ENCODE measurements at places on chromosomes 3 and 15. TPM values are rescaled to one million over a fixed set of nuclear protein-coding genes. Genes with fewer than 3 reads are reported as not detected.

DNA sequence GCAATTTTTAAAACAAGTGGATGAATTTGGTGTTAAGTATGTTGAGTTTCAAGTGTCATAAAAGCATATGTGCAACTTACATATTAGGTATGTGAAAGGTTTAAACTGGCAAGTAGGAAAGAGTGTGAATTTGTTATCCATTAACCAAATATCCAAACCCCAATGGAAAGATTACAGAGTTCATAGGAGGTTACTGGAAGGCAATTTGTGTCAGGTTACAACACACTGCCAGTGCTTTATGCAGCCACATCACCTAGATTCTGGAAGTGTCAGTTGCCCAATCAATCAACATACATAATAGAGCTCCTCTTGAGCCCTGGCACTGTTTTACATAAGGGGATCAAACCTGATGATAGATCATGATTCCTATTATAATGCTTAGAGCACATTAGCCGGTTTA lies 261.0 kb downstream of the ROBO1 start:
- no peak for DNase-seq

GRCh38 chr3:123067689-123068600 lies 1.1 kb downstream of the PDIA5 start:
- no peak for DNase-seq

DNA sequence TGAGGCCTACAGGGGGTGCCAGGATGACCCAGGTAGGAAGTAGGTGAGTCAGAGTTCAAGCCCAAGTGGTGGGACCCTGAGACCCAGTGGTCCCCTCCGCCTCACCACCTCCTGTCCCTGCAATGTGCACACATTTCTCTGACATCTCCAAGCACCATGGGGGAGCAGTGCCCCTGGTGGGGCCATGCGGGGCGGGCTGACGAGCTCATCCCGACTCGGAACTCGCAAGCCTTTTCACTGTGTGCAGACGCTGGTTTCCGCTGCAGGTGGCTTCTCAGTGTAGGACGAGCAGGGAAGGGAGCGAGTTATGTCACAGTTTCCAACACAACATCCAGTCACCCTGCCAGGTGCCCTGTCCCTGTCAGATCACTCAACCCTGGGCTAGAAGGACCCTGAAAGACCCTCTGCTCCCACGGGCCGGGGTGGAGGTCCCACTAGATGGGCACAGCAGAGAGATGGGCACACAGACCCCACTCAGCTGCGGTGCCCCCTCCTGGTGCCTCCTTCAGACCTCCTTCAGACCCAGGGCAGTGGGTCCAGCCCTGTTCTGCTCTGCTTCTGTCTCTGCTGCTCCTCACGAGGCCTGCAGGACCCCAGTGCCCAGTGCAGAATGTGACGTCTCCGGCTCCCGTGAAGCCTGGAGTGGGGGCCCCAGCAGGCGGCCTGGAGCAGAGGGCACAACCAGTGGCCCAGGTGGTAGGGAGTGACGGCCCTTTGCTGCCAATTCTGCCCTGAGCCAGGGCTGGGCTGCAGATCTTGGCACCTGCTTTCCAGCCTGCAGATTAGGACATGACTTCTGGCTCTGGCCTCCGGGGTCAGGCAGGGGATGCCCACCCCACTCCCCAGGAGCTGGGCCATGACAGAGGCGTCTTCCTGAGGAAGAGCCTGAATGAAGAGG lies 102.0 kb upstream of the RPL32 start:
- DNase-seq = peak; percentile 75

DNA sequence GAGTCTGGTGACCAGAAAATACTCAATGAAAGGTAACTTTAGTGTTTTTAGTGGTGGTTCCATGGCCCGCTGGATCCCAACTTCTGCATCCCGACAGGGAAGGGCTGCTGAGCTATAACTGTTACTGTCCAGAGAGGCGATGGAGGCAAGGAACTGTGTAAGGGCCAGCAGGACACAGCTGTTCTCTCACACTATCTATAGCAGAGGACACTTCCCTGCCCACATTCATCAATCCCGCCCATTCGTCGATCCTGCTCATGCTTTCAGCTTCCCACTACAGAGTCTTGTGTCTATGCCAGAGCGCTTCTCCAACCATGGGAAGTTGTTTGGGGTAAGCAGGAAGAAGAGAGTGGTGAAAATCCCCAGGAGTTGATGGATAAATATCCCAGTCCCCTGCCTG lies 8.4 kb downstream of the COLQ start:
- DNase-seq = no peak

GRCh38 chr3:85725809-85726208 lies 767.0 kb downstream of the CADM2 start:
- no peak for DNase-seq

- DNase-seq = no peak
Measured at GRCh38 chr15:94229591-94230369, 1.6 kb upstream of the MCTP2 start.

DNA sequence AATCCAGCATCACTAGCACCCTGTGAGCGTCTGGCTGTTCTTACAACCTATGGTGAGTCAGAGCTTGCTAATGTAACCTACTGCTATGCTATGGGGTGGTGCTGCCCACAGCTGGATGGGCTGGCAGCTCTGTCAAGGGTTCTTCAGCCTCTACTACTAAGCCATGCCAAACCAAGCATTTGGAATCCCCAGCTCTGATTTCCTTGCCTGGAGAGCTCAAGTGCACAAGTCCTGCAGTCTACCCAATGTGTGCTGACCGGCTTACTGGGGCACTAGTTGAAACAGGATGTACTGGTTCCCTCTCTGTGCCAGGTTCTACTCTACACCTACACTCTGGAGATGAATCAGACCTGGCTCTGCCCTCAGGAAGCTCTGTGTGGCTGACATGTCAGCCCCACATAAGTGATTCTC lies 4.2 kb downstream of the TEX264 start:
- no peak for DNase-seq

GRCh38 chr3:184260724-184261269 lies 556 bp downstream of the CAMK2N2 start:
- DNase-seq = no peak

DNA sequence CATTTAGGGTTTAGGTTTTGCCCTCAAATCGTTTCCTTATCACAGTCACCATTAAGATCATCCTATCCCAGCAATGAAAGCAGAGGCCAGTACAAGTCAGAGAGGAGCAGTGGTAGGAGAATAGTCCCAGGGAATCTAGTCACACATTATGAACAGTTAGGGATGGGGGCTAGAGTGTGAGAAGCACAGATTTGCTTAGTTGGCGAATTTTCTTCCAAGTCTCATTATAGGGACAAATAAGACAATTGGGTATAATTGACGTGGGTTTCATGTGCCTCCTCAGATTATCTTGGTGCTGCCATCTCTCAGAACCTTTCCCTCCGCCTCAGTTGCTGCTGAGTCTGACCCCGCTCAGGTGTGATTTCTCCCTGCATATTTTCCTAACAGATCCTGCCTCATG lies 407.1 kb downstream of the SQOR start:
- no peak for DNase-seq

DNA sequence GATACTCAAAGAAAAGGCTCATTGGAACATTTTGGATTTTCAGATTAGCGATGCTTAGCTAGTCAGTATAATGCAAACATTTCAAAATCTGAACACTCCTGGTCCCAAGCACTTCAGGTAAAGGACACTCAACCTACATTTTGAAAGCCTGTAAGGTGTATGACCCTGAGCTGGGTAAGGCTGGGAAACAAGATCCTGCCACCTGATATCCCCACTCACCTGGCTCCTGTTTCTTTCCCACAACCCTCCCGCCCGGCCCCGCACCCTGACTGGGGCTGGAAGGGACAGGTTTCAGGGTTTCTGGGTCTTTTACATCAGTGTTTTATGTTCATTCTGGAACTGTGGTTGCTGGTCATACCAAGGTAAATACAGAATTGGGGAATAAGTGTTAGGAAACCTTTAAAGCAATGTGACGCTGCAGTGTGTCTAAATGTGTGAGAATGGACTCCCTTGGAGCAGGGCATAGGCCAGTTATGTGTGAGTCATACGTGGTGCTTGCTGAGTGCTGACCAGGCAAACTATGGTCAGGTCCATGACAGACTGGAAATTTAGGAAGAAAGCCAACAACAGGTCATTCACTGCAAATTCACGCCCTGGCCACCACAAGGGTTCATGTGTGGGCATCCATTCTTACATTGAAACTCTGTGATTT lies 22.9 kb downstream of the CTXND1 start:
- DNase-seq = peak; percentile 86

GRCh38 chr15:27327467-27328025 lies 356.6 kb downstream of the GABRG3 start:
- DNase-seq = no peak

GRCh38 chr3:112005091-112005672 lies 6.5 kb downstream of the TAGLN3 start:
- no peak for DNase-seq

- DNase-seq = no peak
Measured at GRCh38 chr15:61476741-61477140, 247.6 kb upstream of the RORA start.

DNA sequence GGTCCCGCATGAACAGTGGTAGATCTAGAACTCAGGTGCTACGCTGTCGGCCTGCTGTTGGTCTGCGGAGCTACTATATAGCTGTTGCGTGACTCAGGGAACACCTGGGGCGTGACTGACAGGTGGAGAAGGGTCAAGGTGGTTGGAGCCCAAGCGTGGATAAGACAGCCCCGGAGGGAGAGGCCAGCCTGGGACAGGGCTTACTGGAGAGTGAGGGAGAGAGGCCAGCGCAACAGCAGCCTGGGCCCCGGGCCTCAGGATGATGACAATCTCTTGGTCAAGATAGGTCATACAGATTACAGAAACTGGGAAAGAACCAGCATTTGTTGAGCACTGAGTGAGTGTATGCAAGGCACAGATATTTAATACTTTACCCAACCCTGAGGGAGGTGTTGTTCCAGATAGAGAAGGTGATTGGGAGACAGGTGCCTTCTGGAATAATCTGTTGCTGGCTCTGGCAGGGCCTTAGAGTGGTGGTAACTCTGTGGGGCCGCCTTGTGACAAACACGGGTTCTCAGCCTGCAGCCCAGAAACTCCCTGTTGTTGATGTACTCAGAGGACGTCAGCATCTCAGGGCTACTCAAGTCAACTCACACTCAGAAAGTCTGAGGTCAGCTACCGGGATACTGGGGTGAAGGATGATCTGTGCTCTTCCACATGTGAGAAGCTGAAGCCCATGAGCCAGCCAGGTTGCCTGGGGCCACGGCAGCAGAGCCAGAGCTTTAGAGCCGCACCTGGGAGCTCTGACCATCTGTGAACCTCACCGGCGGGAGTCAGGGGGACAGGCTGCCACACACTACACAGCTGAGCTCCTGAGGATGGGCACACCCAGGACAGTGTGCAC lies 265.4 kb upstream of the HES1 start:
- DNase-seq = no peak

GRCh38 chr3:150069154-150069527 lies 98.4 kb upstream of the PFN2 start:
- no peak for DNase-seq

DNA sequence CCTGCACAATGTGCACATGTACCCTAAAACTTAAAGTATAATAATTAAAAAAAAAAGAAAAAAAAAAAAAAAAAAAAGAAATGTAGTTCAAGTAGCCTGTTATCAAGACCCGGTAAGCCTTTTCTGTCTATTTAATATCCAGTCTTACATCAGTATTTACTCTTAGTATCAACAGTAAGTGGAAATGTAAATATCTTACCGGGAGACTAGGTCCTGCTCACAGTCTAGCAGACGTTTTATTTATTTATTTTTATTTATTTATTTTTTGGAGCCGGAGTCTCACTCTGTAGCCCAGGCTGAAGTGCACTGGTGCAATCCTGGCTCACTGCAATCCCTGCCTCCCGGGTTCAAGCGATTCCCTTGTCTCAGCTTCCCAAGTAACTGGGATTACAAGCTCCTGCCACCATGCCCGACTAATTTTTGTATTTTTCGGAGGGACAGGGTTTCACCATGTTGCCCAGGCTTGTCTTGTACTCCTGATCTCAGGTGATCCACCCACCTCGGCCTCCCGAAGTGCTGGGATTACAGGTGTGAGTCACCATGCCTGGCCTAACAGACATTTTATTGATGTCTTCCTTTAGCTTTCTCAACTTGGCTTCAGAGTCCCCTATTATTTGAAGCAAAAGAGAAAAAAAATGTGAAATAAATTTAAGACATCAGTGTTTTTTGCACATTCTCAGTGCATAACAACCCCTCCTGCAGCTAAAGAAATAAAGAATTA lies 19.9 kb downstream of the C2CD4B start:
- no peak for DNase-seq

- DNase-seq = no peak
Measured at GRCh38 chr3:36193448-36193847, 186.9 kb upstream of the STAC start.

DNA sequence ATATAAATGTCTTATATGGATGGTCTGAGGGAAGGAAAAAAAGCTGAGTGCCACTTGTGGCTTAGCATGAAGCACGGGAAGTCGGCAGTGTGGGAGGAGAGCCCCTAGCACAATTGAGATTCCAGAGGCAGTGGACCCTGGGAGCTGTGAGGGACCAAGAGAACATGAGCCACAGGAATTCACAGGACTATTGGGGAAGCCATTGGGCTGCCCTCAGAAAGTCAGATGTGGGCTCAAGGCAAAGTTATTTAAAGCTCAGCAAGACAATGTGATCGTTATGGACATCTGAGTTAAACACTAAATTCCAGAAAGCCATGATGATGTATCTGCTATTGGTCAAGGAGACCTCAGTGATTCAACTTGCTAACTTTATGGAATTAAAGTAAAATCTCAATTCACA lies 380.8 kb upstream of the IL12A start:
- no peak for DNase-seq

DNA sequence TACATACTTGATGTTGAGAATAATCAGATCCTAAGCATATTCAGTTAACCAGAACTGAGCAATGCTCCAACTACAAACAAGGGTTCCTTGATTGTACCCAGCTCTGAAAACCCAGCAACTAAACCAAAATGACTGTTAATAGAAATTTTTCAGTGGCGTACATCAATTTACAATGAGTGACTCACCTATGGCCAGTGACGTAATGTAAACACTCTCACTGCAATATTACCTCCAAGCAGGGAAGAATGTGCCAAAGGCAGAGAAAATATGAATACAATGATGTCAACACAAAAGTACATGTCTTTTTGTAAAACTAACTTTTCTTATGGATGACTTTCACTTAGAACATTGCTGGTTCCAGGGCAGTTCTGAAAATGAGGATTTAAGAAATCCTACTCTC lies 611.3 kb downstream of the EDEM1 start:
- DNase-seq = no peak

DNA sequence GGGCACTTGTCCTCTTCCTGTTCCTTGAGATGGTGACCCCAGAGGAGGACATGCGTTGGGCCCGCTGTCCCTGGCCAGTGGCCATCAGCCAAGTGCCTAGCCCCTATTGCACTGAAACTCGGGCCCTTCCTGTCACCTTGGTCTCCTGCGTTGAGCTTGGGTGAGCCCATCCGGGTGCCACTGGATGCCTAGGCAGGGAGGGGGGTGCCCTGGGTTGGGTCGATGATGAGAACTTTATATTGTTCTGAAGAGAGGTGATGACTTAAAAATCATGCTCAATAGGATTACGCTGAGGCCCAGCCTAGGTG lies 221.8 kb downstream of the SNRPN start:
- DNase-seq = peak; percentile 37

The SCN11A gene
- 0.15 TPM for total RNA-seq

The GOLGA8J gene
- total RNA-seq = 0.10 TPM

The RETNLB gene
- total RNA-seq = not detected

The KLHL40 gene
- not detected for total RNA-seq

The ABHD5 gene
- 12.8 TPM for total RNA-seq

The NSUN3 gene
- total RNA-seq = 4.8 TPM

All from left lobe of liver (tissue), 2 donors.